ENCODE measurements at places on chromosomes 13 and 19.

DNA sequence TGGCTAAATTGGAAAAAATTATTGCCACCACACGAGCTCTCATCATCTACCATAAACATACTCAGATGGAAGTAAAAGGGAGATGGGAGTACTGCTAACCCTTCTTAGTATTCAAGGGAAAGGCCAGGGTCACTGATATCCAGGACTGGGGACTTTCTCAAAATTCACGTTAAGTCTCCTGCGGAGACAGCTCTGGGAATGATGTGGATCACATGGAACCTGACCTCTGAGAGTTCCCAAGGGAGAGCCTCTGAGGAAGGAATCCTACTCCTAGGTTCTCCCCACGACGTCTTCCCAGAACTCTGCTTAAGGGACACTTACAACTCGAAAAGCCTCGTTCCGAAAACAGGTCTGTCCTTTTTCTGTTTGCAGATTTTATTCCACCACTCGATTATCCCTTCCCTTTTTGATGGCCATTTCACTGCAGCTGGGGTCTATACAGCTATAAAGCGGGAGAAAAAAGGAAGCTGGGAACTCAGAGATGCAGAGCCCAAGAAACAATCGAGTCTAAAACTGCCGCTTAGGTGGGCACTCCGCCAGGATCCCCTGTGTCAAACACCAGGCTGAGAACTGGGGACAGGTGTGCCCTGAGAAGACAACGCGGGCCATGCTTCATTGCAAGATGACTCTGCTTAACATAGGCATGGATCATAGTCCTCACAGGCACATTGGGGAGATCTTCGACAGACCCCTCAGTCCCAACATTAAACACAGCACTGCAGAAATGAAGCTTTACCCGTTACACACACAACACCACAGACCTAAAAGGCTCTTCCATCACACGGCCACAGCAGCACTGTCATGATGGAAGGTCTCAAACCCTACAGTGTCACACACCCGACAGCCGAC is 823 bp upstream of the ZNF567 start:
- H3K27me3 ChIP-seq: no peaks in the 10 kb centered on the region
- H3K4me1 ChIP-seq: peaks cover 8% of the 10 kb centered on the region
- H3K36me3 ChIP-seq: peaks cover 28% of the 10 kb centered on the region
- peak overlapping the region; percentile 67 for H3K27ac ChIP-seq
- H3K4me3 ChIP-seq: peak overlapping the region; percentile 68

GRCh38 chr13:86813198-86813597 is 858.0 kb upstream of the SLITRK5 start:
- H3K27me3 ChIP-seq: no peaks in the 10 kb centered on the region
- no peak overlapping the region for H3K27ac ChIP-seq
- H3K4me1 ChIP-seq: no peaks in the 10 kb centered on the region
- no peak overlapping the region for H3K4me3 ChIP-seq

DNA sequence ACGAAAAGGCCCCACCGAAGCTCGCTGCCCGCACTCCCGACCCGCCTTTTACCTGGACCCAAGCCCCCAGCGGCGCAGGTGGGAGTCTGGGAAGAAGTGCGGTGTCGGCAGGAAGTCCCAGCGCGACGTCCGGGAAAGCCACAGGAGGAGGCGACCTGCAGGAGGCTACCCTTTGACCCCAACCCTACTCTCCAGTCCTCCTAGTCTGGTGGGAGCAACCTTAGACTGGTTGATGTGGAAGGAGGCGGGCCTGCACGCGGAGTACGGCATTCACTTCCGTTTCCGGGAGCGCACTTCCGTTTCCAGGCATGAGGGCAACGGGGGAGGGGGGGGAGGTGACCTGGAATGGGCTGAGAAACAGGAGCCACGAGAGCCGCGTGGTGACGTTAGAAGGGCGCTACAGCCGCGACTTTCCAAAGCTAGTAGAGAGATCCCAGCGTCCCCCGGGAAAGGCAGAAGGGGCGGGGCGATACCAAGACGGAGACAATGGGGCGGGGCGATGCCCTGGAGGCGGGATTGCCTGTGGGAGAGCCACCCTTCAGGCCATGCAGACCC is 28.5 kb downstream of the ZNF266 start:
- peaks cover 5% of the 10 kb centered on the region for H3K36me3 ChIP-seq
- DNase-seq: no peak
- peaks cover 6% of the 10 kb centered on the region for H3K4me1 ChIP-seq
- no peaks in the 10 kb centered on the region for H3K27me3 ChIP-seq
- no peak overlapping the region for H3K27ac ChIP-seq

- no peaks in the 10 kb centered on the region for H3K4me1 ChIP-seq
- no peak for DNase-seq
- H3K27me3 ChIP-seq: no peaks in the 10 kb centered on the region
- H3K36me3 ChIP-seq: no peaks in the 10 kb centered on the region
- no peak overlapping the region for H3K27ac ChIP-seq
Observed at GRCh38 chr13:89322466-89322865, 1651.3 kb downstream of the SLITRK5 start.

GRCh38 chr13:36945078-36945477 is 25.0 kb upstream of the SMAD9 start:
- H3K4me3 ChIP-seq: no peak overlapping the region
- no peak overlapping the region for H3K27ac ChIP-seq

DNA sequence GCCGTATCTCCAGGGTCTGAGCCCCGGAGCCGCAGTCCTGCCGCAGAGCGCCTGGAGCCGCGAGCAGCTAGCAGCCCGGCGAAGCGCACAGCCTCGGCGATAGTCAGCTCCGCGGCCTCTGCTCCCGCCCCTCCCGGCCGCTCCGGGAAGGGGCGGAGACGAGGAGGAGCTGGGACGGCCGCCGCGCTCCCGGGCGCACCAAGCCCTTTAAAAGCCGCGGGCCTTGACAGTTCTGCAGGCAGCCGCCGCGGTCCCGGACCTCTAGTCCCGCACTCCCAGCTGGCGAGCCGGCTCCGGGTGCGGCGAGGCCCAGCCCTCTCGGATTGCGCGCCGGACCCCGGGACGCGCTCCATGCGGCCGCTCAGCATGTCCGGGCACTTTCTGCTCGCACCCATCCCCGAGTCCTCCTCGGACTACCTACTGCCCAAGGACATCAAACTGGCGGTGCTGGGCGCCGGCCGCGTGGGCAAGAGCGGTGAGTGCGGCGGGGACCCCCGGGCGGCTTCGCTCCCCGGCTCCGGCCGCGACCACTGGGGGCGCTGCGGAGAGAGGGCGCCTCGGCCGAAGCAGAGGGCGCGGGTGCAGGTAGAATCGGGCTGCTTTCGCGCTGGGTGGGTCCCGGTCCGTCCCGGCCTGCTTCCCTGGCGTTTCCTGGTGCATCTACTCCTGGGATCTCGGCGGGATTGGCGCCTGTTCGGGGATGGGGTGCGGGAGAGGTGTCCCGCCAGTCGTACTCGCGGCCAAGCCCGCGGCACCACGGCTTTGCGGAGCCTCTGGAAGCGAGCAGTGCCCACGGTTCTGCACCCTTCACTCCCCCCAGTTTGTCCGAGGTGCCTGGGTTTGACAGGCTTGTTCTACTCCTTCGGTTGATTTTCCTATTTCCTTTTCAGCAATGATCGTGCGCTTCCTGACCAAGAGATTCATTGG is at the start of gene RASL11A:
RASL11A (plus strand) TSS at position 237 of the 927 bp plus-strand sequence; CDS start at position 352, 115 bp downstream.
- H3K27me3 ChIP-seq: peaks cover 4% of the 10 kb centered on the region
- H3K4me3 ChIP-seq: peak within 1 kb of the TSS; percentile 92
- H3K36me3 ChIP-seq: no peaks in the 10 kb centered on the region
- peaks cover 6% of the 10 kb centered on the region for H3K4me1 ChIP-seq
- peak within 1 kb of the TSS; percentile 61 for H3K27ac ChIP-seq
- DNase-seq: peak; percentile 52

DNA sequence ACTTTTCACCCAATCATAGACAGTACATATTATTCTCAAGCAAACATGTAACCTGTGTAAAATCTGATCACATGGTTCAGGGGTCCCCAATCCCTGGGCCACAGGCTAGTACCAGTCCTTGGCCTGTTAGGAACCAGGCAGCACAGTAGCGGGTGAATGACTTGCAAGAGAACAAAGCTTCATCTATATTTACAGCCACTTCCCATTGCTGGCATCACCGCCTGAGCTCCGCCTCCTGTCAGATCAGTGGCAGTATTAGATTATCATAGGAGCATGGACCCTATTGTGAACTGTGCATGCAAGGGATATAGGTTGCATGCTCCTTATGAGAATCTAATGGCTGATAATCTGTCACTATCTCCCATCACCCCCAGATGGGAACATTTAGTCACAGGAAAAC is 133.1 kb downstream of the MAB21L1 start:
- no peak overlapping the region for H3K4me3 ChIP-seq
- no peaks in the 10 kb centered on the region for H3K4me1 ChIP-seq
- H3K27me3 ChIP-seq: no peaks in the 10 kb centered on the region

DNA sequence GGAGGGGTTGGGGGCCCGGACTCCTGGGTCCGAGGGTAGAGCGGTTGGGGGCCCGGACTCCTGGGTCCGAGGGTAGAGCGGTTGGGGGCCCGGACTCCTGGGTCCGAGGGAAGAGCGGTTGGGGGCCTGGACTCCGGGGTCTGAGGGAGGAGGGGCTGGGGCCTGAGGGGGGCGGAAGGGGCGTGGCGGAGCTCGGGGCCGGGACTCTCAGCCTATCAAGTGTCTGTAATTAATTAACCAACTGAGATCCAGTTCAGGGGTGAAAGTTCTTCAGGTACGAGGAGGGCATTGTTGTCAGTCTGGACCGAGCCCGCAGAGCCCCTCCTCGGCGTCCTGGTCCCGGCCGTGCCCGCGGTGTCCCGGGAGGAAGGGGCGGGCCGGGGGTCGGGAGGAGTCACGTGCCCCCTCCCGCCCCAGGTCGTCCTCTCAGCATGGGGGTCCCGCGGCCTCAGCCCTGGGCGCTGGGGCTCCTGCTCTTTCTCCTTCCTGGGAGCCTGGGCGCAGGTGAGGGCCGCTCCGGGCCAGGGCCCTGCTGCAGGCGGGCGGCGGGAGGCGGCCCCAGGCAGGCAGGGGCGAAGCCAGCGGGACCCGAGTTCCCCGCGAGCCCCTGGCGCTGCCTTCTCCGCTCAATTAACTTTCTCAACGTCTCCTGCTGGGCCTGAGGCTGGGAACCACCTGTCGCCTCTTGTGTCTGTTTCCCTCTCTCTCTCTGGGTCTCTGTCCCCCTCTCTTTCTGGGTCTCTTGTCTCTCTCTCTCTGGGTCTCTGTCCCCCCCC is 697 bp downstream of the FCGRT start:
- no peak for DNase-seq
- no peaks in the 10 kb centered on the region for H3K27me3 ChIP-seq
- H3K4me1 ChIP-seq: peaks cover 22% of the 10 kb centered on the region
- H3K36me3 ChIP-seq: no peaks in the 10 kb centered on the region
- H3K4me3 ChIP-seq: peak overlapping the region; percentile 60
- peak overlapping the region; percentile 58 for H3K27ac ChIP-seq

DNA sequence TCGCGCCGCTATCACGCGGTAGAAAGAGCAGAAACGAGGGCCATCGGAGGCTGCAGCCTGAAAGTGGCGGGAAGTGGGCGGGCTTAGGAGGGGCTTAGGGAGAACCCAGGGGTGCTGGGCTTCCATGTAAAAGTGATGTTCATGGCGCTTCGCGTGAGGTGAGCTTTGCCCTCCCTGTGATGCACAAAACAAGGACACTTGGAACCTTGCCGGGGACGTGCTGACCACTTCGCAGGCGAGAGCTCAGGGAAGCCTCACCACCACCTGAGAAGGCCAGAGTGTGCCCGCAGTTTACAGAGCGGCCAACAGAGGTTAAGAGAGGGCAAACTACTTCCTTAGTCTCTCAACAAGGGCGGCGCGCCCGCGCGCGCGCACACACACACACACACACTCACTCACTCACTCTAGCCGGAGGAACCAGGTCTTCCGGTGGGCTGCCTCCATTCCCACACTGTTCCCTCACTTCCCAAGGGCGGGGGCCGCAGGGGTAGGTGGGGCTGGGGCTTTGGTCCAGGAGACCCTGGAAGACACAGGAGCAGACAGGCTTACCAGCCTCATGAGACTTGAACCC is 651 bp downstream of the GAPDHS start:
- no peak for DNase-seq
- H3K4me1 ChIP-seq: peaks cover 9% of the 10 kb centered on the region
- peak overlapping the region; percentile 29 for H3K4me3 ChIP-seq

DNA sequence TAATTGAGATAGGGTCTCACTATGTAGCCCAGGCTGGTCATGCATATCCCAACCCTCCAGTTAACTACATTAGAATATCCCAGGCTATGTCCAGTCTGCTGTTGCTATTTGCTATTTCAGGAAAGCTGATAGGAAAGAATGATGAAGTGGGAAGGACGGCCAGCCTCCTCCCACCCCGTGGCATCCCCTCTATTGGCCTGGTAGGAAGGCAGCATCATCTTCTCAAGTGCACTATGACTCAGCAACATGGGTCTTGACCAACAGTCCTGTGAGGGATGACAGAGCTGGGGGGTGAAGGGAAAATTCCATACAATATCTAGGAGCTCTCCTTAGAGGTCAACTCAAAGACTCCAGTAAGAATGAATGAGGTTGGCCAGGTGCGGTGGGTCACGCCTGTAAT is 48.0 kb upstream of the ABCC4 start:
- no peaks in the 10 kb centered on the region for H3K4me1 ChIP-seq
- no peaks in the 10 kb centered on the region for H3K27me3 ChIP-seq
- no peak for DNase-seq

GRCh38 chr13:39410096-39410901 is 192.7 kb downstream of the LHFPL6 start:
- no peaks in the 10 kb centered on the region for H3K36me3 ChIP-seq
- no peaks in the 10 kb centered on the region for H3K4me1 ChIP-seq
- no peak overlapping the region for H3K4me3 ChIP-seq
- no peak overlapping the region for H3K27ac ChIP-seq

- H3K4me1 ChIP-seq: no peaks in the 10 kb centered on the region
- peaks cover 3% of the 10 kb centered on the region for H3K27me3 ChIP-seq
- no peak for DNase-seq
- no peak overlapping the region for H3K4me3 ChIP-seq
Observed at GRCh38 chr13:97401421-97401820, 32.5 kb upstream of the RAP2A start.

DNA sequence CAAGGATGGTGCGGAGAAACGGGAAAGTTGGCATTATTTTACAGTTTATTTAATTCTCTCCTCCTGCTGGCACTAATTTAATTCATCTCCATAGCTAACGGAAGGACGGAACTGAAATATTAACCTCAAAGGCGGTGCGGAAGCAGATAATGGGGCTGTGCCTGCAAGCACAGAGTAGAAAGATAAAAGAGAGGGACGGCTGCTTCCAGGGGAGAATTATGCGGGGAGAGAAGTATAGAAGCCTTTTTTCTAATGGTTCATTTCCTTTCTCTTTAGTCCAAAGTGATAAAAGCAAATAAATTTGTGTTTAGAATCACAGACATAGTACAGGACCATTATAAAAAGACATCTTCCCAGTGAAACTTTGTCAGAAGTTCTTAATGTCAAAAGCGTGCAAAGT is 34.5 kb upstream of the UQCRFS1 start:
- DNase-seq: no peak
- no peak overlapping the region for H3K4me3 ChIP-seq
- no peaks in the 10 kb centered on the region for H3K36me3 ChIP-seq

Data from effector memory CD4-positive, alpha-beta T cell (primary cell).